ENCODE measurements at places on chromosomes 7 and 10. TPM values are rescaled to one million over a fixed set of nuclear protein-coding genes. Genes with fewer than 3 reads are reported as not detected.

DNA sequence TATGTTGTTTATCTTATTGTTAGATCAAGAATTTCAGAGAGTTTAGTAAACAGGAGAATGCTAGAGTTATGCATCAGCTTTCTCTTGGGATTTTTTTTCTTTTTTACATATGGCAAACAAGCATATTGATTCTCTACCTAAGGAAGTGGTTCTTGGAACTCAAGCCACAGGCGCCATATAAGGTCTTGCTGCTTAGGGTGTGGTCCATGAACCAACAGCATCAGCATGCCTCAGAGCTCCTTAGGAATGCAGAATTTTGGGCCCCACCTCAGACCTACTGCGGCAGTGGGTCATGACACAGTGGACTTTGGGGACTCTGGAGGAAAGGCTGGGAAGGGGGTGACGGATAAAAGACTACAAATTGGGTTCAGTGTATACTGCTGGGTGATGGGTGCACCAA, 230.8 kb downstream of the SKAP2 start:
- no peak for DNase-seq

- no peak for DNase-seq
Observed at GRCh38 chr7:91286432-91286831, 22.2 kb downstream of the FZD1 start.

GRCh38 chr7:137545059-137545716, 201.7 kb upstream of the PTN start:
- no peak for DNase-seq

- DNase-seq = no peak
Observed at GRCh38 chr7:138845711-138846110, 47.7 kb upstream of the ATP6V0A4 start.

Gene PPP1R9A
- total RNA-seq = 1.5 TPM

Gene TEX47
- not detected for total RNA-seq
